Central memory CD4-positive, alpha-beta T cell (primary cell): ENCODE measurements at places on chromosomes 6 and 20.

DNA sequence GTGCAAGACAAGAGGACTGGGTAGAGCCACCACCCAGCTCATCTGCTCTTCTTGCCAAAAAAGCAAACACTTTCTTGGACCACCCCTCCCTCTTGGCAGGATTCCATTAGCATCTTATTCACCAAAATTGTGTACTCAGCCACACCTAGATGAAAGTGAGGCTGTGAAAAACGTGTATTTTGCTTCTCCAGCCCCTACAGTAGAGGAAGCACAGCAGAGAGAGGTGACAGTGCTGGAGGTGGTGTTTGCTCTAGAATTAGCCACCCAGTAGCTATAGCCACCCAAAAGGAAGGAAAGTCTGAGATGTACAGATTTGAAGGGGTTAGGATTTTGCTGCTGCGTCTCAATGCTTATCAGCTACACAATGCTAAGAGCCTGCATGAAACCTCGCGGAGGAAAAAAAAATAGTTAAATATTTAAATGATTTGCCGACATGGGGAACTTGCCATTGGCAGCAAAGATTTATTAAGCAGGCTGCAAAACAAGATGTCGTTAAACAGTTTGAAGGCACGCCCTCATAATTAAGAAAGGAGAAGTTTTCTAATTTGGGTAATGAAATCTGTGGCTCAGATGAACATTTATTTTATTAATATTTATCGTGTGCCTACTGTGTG lies 287.3 kb downstream of the ZNF217 start:
- no peak for DNase-seq

GRCh38 chr6:32222333-32223230 lies 1.3 kb downstream of the NOTCH4 start:
- DNase-seq = no peak

- DNase-seq = peak; percentile 53
Observed at GRCh38 chr6:133921249-133921859, 31.7 kb upstream of the TBPL1 start.

GRCh38 chr6:17059022-17059421 lies 42.8 kb upstream of the STMND1 start:
- DNase-seq = no peak

- no peak for DNase-seq
Observed at GRCh38 chr6:48919555-48919954, 543.5 kb downstream of the MMUT start.

DNA sequence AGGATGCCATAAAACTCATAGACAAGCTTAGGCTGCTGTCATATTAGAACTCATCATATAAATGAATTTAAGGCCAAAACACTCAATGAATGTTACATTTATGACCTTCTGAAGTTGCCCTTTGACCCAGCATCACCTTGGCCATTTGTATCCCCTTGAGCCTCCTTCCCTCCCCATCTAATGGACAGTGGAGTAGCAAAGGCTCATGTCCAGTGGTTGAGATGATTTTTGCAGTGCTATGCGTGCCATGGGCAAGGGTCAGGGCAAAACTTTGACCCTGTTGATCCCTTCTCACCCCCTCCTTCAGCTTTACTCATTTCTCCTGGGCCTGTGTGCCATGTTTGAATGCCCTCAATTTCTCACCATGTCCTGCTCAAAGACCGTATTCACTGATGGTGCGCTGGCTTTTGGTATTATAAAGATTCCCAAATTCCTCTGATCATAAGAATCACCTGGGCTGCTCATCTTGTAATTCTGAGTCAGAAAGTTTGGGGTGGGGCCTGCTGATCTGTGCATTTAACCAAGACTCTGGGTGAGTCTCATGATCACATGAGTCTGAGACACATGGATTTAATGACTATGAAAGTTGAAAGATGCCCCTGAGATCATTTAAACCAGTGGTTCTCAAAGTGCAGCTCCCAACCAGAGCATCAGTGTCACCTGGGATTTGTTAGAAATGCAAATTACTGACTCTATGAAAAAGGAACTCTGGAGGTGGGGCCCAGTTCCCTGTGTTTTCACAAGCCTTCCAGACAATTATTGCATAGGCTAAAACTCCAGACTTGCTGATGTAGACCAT lies 57.5 kb upstream of the IL20RA start:
- no peak for DNase-seq

- DNase-seq = no peak
Observed at GRCh38 chr20:48667889-48668413, 159.8 kb downstream of the PREX1 start.

DNA sequence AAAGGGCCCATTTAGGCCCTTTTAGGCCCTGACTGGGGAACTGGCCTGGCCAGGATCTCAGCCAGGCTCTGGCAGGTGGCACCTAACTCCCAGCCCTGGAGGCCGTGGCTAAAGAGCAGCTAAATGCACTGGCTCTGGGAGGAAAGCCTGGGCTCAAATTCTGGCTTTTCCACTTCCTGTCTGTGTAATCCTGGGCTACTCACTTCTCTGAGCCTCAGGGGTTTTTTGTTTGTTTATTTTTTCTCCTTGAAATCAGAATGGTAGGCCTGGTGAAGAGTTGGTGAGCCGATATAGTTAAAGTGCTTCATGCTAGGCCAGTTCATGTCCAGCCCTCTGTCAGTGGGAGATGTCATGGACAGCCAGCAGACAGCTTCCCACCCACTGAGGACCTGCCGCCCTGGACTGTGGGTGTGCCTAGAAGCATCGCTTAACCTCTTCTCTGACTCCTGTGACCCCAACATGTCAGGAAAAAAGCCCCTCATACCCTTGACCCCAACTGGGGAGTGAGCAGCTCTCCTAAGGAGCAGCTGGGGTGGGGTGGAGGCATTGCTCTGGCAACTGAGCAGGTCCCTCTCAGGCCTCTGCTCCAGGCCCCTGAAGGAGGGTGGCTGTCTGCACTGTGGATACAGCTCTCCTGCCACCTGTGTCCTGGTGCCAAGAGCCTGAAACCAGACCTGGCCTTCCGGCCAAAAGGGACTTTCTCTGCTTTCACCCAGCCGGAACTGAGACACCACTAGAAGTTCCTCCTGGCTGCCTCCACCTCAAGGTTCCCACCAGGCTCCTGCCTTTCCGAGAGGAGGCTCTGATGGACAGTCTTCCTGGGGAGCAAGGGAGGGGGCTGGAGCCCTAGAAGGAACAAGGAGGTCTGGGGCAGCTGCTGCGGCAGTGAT lies 57.2 kb upstream of the MYL9 start:
- no peak for DNase-seq

DNA sequence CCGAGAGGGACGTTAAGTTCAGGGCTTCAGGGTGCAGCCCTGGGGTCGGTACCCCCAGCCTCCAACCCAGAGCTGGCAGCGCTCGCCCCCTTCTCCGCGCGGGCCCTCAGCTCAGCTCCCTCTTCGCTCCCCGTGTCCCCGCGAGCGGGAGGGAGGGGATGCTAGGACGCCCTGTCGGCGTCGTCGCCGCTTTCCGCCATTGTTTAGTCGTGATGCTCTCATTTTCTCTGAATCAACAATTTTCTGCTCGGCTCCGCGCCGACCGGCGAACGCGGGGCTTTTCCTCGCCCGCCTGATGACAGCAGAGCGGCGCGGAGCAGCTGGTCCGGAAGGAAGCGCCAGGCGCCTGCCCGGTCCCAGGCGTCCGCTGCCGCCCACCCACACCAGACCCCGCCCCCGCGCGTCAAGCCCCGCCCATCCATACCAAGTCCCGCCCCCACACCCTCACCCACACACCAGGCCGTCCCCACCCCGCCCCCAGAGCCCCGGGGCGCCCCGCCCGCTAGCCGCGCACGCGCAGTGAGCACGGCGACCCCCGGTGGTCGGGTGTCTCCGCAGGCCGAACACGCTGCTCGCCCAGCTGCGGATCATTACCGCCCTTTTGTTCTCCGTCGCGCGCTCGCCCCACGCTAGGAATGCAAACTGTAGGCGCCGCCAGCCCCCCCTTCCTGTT lies 50.1 kb upstream of the SLC32A1 start:
- peak; percentile 37 for DNase-seq

- no peak for DNase-seq
Observed at GRCh38 chr6:4853782-4854511, 77.7 kb downstream of the CDYL start.

DNA sequence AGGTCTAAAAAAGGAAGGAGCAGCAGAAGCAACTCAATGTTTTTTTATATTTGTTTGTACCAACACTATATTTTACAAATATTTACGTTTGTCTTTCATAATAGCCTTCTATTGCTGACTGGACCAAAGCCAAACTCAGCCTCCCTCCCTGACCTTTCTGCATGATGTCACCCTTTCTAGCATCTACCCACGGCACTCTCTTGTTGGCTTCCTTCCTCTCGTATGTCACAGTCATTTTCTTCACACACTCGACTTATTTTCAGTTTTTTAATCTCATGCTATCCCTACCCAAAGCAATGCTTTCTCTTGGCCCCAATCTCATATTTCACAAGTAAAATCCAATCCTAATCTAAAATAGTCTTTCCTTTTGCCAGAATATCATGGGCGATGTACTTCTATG lies 16.3 kb upstream of the FAM8A1 start:
- no peak for DNase-seq

DNA sequence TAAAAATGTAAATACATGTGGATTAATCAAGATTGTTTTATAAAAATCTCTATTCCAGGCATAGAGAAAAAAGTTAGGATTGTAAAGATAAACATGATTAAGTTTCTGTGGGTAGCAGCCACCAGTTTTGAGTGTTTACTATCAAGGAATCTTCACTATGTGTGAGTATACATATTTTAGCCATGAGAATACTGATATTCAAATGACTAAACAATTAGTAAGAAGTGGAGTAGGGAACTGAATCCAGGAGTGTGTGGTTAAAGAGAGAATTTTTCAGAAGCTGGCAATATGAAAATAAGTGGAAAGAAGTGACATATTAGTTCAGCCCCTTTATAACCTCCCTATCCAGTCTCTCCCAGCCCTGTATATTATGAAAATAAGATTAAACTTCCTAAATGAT lies 10.3 kb downstream of the ELOVL2 start:
- no peak for DNase-seq

DNA sequence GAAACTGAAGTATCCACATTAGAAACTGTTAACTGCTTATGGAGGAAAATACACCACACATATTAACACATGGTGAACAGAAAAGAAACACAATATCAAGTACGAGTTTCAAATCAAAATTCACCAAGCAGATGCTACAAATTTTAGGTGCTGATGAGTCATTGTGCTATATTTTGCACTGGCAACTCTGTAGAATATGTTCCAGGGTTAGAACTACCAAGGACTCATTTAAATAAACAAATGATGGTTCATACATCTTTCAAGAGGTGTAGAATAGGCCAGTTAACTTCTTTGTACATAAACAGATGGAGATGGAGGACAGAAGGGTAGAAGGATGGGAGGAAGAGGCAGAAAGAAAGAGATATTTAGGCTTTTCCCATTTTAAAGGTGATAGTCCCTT lies 184.9 kb downstream of the ARHGAP18 start:
- DNase-seq = no peak

- no peak for DNase-seq
Observed at GRCh38 chr20:62021793-62022385, 43.8 kb downstream of the TAF4 start.

GRCh38 chr6:111757342-111757741 lies 115.9 kb downstream of the FYN start:
- peak; percentile 66 for DNase-seq

- DNase-seq = no peak
Observed at GRCh38 chr20:46558511-46558959, 8.1 kb upstream of the OCSTAMP start.

GRCh38 chr20:16621435-16622141 lies 48.3 kb upstream of the KIF16B start:
- no peak for DNase-seq

DNA sequence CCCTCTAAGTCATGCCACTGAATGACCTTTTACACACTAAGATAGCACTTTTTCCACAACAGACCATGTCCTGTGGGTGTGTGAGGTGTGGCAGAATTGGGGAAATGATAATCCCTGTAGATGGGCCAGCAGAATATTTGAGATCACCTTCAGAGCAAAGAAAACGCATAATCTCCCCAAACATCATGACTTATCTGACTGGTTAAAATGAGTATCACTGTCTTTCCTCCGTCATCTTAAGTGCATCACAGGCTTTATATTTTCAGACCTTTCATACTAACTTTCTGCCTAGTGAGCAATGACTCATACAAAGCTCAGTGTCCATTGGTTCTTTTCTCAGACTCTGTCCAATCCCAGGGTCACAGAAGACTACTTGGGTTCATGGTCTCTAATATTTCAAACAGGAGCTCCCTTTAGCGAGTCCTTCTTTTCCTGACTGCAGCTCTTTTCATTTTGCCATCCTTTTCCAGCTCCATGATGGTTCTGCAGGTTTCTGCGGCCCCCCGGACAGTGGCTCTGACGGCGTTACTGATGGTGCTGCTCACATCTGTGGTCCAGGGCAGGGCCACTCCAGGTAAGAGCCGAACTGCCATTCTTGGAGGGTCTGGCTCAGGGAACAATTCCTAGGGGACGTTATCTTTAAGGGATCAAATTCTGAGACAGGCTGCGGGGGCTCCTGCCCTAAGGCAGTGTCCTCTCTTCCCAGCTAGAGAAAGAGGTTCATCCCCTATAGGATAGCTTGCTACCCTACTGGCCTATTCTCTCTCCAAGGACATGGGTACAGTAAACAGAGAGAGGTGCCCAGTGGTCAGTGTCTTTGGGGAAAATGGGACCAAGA lies at the start of gene HLA-DPB1:
HLA-DPB1 (plus strand) TSS at position 423 of the 838 bp plus-strand sequence; CDS start at position 475, 52 bp downstream.
- peak; percentile 57 for DNase-seq

- no peak for DNase-seq
Observed at GRCh38 chr6:146962329-146962728, 241.9 kb upstream of the STXBP5 start.

DNA sequence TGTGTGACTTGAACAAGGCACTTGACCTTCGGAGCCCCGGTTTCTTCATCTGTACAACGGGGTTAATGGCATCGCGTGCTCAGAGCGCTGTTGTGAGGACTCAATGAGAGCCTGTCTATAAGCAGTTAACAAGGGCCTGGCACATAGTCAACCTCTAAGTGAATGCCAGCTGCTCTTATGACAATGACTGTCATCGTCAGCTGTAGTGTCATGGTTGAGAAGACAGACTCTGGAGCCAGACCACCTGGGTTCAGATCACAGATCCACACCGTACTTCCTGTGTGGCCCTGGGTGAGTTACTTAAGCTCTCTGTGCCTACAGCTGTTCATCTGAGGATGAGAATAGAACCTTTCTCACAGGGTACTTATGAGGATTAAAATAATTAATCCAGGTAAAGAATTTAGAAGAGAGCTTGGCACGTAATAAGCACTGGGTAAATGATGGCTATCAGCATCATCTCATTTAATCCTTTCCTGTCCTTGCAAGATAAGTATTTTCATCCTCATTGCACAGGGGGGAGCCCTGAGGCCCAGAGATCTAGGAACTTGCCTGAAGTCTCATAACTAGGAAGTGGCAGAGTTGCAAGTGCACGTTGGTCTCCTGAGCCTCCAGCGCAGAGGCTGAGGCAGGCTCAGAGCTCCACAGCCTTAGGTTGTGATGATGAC lies 105.3 kb downstream of the EYA2 start:
- DNase-seq = no peak

- no peak for DNase-seq
Observed at GRCh38 chr6:65938000-65938399, 231.0 kb upstream of the EYS start.

DNA sequence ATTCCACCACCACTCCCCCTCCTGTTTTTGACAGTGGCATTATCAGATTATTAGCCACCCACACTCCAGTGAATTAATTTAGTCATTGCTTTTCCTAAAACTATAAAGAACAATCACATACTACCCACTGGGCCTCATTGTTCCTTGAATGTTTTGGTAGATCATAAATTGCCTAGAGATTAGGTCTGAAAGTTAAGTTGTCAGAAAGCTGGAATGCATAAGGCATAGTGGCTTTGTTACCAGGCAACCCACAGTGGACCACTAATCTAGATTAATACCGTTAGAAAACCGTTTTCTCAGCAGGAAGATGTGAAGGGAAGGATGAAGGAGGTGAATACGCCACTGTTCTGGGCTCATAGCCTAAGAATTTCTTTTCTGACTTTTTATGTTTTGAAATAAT lies 75.6 kb downstream of the SAMD3 start:
- no peak for DNase-seq

GRCh38 chr6:56378966-56379585 lies 131.7 kb upstream of the COL21A1 start:
- no peak for DNase-seq
